ENCODE measurements at places on chromosomes 12 and 14.

DNA sequence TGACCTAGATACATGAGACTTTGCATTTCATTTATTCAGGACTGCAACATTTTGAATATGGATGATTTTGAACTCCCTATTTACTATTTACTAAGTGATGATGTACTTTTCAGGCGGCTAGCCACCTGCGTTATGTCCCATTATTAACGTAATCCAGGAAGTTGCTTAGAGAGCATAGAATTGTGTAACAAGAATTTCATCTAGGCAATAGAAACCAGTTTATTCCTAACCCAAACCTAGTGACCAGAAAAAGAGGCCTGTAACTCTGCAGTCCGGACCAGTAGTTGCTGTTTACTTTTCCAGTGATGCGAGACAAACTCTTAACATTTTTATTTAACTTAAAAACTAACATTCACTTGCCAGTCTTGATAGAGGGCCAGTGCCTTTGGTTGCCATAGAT lies 12.3 kb downstream of the NUDT4 start:
- DNase-seq: no peak

GRCh38 chr12:103908877-103909276 lies 21.3 kb upstream of the HSP90B1 start:
- peak; percentile 56 for DNase-seq

DNA sequence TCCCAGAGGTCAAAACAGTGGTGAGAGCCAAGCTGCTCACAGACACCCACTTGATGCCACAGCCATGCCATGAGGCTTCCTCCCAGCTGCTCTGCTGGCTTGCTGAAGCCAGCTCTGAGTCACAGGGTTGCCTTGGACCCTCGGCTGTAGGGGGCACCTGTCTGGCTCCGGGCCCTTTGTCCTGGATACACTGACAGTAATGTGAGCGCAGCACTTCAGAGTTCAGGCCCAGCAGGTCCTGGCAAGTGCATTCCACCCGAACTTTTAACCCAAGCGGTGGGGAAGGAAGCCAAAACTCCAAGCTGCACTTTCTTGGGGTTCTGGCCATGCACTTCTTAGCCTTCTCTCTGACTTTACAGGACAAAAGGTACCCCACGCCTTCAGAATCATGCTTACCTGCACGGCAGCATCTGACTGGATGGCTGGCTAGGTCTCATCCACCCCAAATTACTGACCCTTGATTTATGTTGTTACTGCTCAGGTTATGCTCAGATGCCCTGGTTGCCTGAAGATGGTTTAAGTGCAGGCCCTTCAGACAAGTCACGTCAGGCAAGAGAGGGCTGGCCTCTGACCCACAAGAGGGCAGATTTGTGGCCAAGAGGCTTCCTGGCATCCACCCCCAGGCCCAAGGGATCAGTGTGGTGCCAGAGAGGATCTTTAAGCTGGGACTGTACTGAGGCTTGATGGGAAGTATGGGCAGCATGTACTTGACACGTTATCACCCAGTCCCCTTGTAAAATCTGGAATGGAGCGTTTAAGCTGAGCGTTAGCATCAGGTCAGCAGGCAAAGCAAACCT lies 24.8 kb downstream of the SLC25A29 start:
- DNase-seq: no peak

DNA sequence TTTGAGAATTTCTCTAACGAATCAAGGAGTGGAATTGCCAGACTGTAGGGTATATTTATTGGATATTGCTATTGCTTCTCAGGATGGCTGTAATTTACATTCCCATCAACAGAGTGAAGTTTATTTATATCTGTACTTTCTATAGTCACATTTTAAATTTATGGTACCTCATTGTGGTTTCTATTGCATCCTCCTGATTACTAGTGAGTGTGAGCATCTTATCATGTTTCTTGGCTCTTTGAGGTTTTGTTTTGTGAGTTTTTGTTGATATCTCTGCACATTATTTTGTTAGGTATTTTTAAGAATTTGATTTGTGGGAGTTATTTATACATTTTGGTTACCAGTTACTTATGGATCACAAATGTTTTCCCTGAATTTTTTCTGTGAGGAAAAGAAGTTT lies 13.9 kb downstream of the DNM1L start:
- DNase-seq: no peak

DNA sequence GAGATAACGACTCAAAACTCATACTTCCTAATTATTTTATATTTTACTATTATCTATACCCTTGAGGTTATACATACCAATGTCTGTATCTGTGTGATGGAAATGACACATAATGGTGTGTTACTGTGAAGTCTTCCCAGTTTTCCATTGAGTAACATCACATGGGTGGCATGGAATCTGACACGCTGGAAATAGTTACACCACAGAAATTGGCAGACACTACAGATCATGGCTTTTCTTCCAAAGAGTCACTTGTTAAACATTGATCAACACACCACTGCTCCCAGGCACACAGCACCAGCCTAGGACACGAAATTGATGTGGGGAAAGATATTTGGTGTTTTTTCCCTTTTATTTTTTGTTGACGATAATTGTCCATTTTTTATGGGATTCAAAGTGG lies 33.0 kb upstream of the VWF start:
- DNase-seq: no peak

GRCh38 chr12:10901427-10901826 lies 7.9 kb downstream of the TAS2R13 start:
- peak; percentile 34 for DNase-seq

DNA sequence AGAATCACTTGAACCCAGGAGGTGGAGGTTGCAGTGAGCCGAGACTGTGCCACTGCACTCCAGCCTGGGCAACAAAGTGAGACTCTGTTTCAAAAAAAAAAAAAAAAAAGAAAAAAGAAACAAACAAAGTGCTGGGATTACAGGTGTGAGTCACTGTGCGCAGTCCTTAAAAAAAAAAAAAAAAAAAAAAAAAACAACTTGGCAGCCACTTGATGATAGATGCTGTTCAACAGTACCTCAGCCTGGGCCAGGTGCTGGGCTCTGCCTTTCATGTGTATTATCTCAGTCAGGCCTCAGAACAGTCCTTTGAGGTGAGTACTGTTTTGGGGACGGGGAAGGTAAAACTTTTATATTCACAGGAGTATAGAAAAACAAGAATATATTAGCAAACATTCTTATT lies 9.6 kb downstream of the ACADS start:
- no peak for DNase-seq

- DNase-seq: no peak
Measured at GRCh38 chr14:95296966-95297365, 22.7 kb downstream of the CLMN start.

DNA sequence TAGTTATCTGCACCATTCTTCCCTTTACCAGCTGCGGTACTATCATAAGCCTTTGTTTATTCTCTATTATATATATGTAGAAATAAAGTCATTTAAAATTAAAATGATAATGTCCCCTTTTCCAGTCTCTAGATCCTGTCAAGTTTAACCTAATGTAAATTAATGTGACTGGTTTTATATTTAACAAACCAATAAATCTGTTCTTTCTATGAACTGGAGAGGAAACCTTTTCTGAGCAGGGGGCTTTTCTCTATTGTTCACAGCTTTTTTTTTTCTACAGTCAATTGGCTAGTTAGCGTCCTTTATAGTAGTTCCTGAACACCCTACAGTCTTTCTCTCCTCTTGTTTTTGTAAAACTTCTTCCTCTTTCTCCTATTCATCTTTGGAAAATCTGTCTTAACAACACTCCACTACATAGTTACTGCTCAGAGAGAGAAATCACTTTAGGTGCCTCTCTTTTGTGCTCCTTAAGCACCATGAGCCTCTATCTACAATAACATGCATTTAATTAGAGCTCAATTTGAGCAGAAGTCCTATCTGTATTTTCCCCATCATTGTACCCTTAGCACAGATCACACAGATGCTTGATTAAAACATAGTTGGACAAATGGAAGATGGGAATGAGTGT lies 332.6 kb upstream of the SYT1 start:
- no peak for DNase-seq

DNA sequence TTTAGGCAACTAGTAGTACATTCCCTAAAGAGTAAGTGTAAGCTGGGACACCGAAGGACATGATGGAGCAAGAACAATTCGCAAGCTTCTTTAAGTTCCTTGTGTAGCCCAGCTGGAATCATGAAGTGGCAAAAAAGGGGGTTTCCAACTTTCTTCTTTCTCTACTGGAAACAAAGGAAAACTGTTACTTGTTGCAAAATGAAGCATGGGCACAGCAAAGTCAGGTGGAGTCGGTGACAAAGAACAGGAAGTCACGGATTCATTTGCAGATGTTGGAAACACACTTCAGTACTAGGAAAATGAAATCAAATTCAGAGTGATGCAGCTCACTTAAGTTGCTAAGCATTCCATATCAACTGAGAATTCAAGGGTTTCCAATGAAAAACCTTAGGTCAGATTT lies 706.9 kb upstream of the STXBP6 start:
- DNase-seq: no peak

GRCh38 chr12:132373901-132374611 lies 44.7 kb upstream of the GALNT9 start:
- peak; percentile 37 for DNase-seq

DNA sequence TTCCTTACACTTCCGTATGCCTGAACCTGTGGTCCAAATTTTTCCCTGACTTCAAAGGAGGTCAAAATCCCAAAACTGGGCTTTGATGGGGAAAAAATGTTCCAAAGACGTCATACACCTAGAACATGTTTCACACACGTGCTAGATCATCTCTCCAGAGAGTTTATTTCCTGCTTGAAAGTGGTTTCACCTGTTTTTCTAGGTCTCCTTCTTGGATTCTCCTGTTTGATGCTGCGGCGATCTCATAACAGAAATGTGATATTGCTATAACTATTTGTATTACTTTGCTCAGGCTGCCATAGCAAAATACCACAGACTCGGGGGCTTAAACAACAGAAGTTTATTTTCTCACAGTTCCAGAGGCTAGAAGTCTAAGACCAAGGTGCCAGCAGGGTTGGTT lies 19.7 kb upstream of the TMCC3 start:
- DNase-seq: peak; percentile 9

GRCh38 chr14:35051796-35052195 lies 5.7 kb downstream of the FAM177A1 start:
- DNase-seq: peak; percentile 89

DNA sequence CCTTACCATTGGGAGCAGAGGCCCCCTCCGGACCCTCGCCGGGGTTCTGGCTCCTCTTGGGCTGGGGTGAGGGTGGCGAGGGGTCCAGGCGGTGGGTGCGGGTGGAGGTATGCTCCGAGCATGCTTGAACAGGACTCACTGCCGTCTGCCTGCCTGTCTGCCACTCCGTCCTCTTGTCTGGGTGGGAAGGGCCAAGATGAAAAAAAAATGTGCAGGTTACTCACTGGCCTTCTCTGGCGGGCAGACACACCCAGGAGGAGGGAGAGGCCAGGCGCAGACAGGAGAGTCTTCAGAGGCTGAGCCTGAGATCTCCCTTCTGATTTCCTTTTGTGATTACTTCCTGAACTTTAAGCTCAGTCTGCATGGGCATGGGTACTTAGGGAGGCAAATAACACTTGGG lies 76.1 kb downstream of the STON2 start:
- no peak for DNase-seq

DNA sequence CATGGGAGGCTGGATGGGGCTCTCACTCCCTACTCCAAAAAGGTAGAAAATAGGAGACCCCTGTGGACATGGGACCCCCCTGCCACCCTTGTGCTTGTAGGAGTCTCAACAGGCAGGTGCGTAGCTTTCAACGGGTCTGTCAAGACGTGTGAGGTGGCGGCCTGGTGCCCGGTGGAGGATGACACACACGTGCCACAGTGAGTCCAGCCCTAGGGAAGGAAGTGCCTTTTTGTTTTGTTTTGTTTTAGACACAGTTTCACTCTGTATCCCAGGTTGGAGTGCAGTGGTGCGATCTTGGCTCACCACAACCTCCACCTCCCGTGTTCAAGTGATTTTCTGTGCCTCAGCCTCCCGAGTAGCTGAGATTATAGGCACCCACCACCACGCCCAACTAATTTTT lies 12.9 kb downstream of the P2RX4 start:
- DNase-seq: no peak

DNA sequence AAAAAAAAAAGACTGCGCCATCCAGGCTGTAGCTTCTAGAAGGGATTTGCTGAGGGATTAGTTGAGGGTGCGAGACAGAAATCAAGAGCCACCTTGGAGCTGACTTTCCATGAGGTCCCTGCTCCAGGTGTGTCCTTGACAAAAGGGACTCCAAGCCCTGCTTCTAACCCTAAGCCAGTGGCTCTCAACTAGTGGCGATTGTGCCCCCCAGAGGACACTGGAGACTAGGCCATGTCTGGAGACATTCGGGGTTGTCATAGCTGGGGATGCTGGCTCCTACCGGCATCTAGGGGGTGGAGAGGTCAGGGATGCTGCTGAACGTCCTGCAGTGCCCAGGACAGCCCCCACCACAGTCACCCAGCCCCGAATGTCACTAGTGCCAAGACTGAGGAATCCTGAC lies 40.6 kb downstream of the SPRING1 start:
- DNase-seq: no peak

GRCh38 chr14:55373784-55374705 lies 37.6 kb downstream of the ATG14 start:
- DNase-seq: peak; percentile 88

GRCh38 chr14:35281341-35281740 lies 10.8 kb upstream of the PSMA6 start:
- no peak for DNase-seq

DNA sequence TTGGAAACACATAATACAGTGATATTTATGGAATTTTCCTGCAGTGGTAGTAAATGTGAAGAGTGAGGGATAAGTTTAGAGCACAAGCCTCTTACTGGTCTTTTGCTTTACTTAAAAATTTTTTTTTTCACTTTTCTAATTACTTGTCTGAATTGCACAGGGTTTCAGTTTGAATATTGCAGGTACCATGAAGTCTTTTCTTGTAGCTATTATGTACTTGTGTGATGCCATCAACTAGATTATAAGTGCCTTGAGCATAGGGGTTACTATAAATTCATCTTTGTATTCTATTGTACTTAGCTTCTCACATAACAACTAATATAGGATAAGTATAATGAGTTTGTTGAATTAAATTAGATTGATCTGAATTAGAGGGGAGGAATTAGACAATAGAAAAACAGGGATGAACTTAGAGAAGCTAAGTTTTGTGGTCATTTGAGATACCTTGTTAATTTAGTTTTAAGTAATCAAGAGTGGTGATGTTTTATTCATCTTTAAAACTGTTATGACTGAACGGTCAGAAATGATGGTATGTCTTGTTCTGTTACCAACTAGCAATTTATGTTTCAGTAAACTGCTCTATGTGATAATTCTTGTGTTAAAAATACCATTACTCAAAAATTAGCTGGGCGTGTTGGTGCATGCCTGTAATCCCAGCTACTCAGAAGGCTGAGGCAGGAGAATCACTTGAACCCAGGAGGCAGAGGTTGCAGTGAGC lies 42.1 kb downstream of the CCDC91 start:
- DNase-seq: no peak
